Stimulated activated CD4-positive, alpha-beta T cell treated with anti-CD3 and anti-CD28 coated beads, Interleukin-1b, Interleukin-23, amount 100 ng/mL, for 24 hours (primary cell): ENCODE measurements at places on chromosomes 2 and 18.

GRCh38 chr18:79424008-79424565, 28.4 kb downstream of the NFATC1 start:
- no peak for DNase-seq

DNA sequence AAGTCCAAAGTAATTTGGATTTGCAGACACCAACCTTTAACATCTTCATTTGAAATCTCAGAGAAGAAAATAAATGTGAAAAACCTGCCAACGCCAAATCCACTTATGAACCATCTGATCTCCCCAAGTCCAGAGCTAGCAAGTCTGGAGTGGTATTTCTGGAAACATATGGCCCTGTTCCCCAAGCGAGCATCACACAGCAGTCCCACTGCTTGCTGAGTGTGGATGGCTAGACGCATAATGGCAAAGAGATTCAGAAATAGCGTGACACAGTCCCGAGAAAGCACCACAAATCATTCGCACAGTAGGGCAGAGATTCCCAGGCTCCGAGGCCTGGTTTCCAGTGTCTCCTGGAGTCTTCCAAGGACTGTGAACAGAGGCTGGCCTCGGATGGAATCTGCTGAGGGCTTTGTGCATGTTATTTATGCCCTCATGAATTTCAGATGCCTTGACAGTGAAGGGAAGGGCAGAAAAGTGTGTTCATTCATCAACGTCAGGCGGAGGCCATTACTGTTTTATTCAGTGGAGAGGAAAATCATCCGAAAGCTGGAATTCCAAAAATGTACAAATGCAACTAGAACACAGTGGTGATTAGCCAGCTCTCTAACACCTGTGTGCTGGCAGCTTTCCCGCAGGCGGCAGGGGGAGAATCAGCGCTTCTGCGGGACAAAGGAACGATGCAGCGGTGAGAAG, 417.0 kb downstream of the EIPR1 start:
- DNase-seq = no peak

- DNase-seq = no peak
These were observed 644.3 kb downstream of the IRS1 start for GRCh38 chr2:226155093-226155875.

GRCh38 chr2:117760916-117761315, 53.6 kb upstream of the DDX18 start:
- no peak for DNase-seq

GRCh38 chr2:102470168-102470567, 2.9 kb upstream of the SLC9A4 start:
- no peak for DNase-seq

GRCh38 chr2:189157456-189157855, 22.1 kb downstream of the COL5A2 start:
- no peak for DNase-seq

DNA sequence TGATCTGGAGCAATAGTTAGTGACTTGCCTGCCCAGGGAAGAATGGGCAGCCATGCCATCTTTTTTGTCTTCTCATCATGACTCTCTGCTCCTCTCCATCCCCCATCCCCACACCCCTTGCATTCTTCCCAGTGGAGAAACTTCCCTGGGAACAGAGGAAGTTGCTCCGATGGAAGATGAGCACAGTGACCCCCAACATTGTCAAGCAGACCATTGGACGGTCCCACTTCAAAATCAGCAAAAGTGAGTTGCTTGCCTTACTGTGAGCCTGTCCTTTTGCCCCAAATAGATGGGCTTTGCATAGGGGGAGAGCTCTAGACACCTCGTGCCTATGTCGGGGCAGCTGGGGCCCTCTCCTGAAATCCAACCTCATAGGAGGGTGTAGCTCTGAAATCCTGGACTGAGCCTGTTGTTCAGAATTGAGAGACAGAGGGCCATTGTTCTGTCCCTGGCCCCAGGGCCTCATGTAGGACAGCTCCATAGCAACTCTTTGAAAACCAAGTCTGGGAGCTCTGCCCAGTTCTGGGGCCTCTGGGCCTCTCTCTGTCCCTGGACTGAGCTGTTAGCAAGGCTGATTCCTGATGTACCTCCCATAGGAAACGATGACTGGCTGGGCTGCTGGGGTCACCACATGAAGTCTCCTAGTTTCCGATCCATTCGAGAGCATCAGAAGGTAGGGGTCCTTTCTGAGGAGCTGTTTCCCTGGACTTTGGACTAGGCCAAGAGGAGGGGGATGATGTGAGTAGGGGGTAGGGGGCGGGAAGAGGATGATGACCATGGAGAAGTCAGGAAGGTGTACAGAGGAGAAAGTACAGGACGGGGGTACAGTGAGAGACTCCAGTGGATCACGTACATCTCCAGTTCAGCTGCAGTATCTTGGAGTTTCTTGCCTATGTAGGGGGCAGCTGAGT, 35.2 kb downstream of the TTLL4 start:
- no peak for DNase-seq

GRCh38 chr2:206225435-206226232, 48.8 kb upstream of the ZDBF2 start:
- no peak for DNase-seq

DNA sequence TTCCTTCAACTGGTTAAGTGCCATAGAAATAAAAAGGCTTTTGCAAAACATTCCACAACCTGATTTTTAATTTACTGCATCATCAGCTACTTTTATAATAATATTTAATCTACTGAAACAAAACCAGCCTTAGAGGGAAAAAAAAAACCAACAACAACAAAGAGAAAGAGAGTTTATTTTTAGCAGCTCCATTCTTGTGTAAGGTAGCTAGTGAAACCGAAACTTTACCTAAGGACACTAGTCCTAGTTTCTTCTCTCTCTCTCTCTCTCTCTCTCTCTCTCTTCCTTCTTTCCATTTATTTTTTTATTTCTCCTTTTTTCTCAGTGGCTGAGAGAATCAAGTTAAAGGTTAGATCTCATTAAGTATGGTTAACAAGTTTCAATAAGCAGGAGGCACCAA, 21.4 kb downstream of the EN1 start:
- no peak for DNase-seq

- DNase-seq = no peak
These were observed 5.9 kb upstream of the RHBDD1 start for GRCh38 chr2:226829721-226830631.

- no peak for DNase-seq
These were observed 31.8 kb downstream of the AGFG1 start for GRCh38 chr2:227503433-227504406.
